ENCODE measurements at places on chromosomes 3 and 15. TPM values are rescaled to one million over a fixed set of nuclear protein-coding genes. Genes with fewer than 3 reads are reported as not detected.

DNA sequence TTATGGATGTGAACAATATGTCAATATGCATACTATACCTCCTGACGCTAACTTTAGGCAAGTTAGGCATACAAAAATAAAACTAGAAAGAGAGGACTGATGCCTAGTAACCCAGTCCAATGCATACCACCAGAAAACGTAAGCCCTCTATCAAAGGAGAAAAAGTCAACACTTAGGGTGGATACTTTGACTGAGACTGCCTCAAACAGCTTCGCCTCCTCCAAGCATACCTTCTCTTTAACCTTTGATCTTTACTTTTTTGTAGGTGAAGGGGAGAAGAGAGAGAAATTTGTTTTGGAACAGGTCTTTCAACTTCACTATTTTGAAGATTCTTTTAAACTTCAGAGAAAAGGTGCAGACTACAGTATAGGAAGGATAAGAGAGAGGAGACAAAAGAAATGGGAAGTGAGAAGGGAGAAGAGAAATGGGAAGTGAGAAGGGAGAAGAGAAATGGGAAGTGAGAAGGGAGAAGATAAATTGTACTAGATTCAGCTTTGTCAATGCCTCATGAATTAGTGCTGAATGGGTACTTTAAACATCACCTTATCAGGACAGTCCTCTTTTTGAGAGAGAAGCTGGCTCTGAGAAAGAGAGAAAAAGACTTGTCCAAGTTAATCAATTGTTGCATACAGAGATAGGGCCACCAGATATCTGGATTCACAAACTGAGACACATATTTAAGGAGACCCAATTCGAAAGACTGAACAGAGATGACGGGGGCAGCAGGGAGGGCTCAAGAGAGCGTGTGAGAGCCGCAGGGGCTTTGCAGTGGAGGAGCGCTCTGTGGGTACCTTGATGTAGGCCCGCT, 1.0 kb downstream of the P3H2 start:
- no peak for DNase-seq

The CCR5 gene
- 0.31 TPM for total RNA-seq

The GOLGA6B gene
- total RNA-seq, result not detected

GRCh38 chr15:47301481-47301880, 415.8 kb upstream of the SEMA6D start:
- DNase-seq, result no peak

DNA sequence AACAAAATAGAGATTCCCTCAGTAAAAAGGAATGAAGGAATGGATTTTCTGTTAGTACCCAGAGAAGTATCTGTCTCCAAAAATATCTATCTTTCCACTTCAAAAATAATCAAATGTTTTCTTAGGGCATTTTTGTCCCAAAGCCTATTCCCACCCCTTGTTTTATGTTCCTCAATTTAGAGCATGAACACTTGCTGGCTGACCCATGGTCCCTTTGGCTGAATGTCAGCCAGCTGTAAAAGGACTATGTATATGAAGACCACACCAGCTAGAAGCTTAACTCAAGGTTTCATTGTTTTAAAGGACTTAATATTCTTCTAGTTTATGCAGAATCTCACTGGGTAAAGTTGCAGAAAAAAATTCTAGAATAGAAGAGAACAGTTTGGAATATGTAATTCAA, 931.2 kb downstream of the MCTP2 start:
- no peak for DNase-seq

- no peak for DNase-seq
These were observed 109.8 kb upstream of the TSPAN3 start for GRCh38 chr15:77180757-77181156.

The ZBED2 gene
- total RNA-seq, result not detected

GRCh38 chr3:31218082-31218481, 314.6 kb upstream of the STT3B start:
- DNase-seq, result no peak

GRCh38 chr3:47416041-47416440, 35.2 kb downstream of the PTPN23 start:
- no peak for DNase-seq

The GPR27 gene
- total RNA-seq, result 0.31 TPM

The SHC4 gene
- not detected for total RNA-seq

DNA sequence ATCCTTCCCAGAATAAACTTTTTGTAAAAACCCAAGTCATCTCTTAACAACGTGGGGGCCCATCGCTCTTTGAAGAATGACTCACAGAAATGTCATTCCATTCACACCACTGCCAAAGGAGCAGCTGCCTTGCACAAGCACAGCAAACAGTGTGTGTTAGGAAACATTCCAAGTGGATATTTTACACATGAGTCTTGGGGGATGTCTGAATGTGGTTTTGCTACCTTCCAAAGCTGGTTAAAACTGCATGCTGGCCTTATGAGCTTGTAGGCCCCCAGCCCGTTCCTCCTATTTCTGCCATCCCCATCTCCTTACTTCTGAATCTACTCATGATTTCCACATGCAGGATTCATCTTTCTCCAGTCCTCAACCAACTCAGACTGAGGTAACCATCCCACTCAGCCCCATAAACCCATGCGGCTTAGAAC, 130.8 kb downstream of the CPNE4 start:
- no peak for DNase-seq

The TM4SF4 gene
- total RNA-seq, result not detected

The SNRK gene
- 7.1 TPM for total RNA-seq

The DUOXA1 gene
- not detected for total RNA-seq

The RHCG gene
- total RNA-seq, result not detected

DNA sequence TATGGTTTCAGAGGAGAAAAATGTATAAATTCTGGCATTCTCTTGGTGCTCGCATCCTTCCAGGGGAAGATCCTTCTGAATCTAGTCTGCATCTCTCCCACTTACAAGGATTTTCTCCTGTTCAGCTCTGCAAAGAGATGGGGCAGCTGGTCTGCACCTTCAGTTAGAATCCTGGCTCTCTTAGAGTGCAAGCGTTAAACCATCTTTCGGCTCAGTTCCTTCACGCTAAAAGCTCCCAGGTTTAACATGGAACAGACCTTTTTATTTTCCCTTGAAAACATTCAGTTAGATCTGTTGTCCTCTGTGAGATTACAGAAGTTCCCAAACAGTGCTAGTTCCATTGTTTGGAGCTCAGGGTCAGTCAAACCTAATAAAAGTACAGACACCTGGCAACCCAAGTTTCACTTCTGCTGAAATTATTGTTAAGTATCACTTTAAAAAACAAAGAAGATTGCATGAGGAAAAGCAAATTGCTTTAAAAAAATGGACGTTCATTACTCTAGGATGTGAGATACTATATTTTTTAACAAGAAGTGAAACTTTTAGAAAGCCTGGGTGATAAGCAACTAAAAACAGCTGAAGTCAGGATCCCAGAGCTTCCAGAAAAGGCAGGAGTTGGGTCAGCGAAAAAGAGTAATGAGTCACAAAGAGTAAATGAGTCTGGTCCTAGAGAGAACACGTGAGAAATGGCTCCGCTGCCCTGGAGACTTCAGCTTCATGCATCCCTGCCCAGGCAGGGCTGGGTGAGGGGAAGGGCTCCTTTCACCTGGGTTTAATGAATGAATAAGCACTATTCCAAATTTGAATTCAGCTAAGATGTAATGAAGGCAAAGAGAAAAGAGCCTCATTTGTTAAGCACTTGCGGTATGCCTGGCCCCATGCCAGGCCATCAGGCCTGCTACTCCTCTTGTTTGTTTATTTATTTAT, 63.3 kb downstream of the ABTB1 start:
- DNase-seq, result peak; percentile 59

The SLC2A2 gene
- total RNA-seq, result not detected
